ENCODE measurements at places on chromosomes 12 and 14.
A peak's percentile ranks its signal among the peaks of the same experiment; 100 is the strongest.

DNA sequence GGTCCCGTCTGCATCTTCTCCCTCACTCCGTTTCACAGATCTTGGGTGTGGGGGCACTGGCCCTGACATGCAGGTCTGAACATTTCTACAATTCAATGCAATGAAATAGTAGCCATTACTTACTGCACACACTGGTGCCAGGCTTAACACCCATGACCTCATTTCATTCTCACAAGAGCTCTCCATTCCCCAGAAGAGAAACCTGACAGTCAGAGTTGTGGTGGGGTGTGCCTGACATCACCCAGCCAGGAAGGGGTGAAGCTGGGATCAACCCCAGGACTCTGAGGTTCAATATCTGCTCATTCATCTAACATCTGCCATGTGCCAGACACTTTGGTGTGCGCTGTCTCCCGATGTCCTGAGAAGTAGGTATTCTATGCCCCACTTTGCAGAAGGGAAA lies 34.7 kb downstream of the MVK start:
- DNase-seq, result no peak

- DNase-seq, result no peak
Observed at GRCh38 chr14:33945210-33946088, 5.4 kb downstream of the EGLN3 start.

- DNase-seq, result peak; percentile 91
Observed at GRCh38 chr12:113299619-113300237, 35.2 kb downstream of the SLC8B1 start.

GRCh38 chr12:77232045-77232444 lies 166.7 kb upstream of the E2F7 start:
- peak; percentile 67 for DNase-seq

GRCh38 chr12:75781532-75782046 lies 250.0 kb downstream of the PHLDA1 start:
- DNase-seq, result peak; percentile 41

GRCh38 chr12:116881877-116882507 lies 751 bp upstream of the HRK start:
- DNase-seq, result no peak

- no peak for DNase-seq
Observed at GRCh38 chr14:104879201-104879982, 14.3 kb downstream of the CEP170B start.

- peak; percentile 54 for DNase-seq
Observed at GRCh38 chr12:64746663-64747062, 12.5 kb downstream of the GNS start.

- no peak for DNase-seq
Observed at GRCh38 chr12:823028-823698, 70.8 kb downstream of the WNK1 start.

GRCh38 chr14:35438910-35439713 lies 34.6 kb upstream of the NFKBIA start:
- peak; percentile 38 for DNase-seq

DNA sequence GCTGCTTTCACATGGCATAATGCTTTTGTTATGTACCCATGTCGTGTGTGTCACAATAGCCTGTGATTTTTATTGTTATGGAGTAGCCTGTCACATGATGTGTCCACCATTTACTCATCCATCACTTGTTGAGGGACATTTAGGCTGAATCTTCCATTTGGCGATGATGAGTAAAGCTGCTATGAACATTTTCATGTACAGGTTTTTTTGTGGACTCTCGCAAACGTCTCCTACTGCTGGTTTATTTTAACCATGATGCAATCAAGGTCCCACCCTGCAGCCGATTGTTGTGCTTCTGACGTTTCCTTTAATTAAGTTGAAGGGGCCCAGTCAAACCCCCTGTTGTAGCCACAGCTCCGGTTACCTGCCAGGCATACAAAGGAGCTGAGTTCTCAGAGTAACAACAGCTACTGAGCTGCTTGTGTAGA lies 63.2 kb downstream of the ZNF664 start:
- no peak for DNase-seq

GRCh38 chr12:93311827-93312226 lies 65.9 kb upstream of the NUDT4 start:
- DNase-seq, result peak; percentile 47

- no peak for DNase-seq
Observed at GRCh38 chr14:77605392-77605972, 11.0 kb downstream of the SPTLC2 start.

DNA sequence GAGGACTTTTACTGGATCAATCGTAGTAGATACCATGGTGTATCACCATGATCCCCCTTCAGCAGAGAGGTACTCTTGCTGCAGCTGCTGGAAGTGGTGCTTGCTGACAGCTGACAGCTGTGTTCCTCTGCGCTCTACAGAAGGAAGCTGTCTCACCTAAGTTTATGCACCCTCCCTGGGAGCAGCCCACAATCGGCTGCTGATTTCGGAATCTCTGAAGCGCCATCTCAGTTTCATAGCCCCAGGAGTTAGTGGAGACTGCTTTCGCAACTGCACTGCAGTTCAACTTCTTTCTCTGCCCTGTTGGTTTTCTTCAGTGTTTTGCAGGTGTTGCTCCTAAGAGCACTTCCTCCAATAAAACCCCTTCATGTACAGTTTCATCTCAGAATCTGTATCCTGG lies 237.9 kb downstream of the PAWR start:
- no peak for DNase-seq

- DNase-seq, result no peak
Observed at GRCh38 chr12:118269806-118270205, 102.9 kb downstream of the TAOK3 start.

DNA sequence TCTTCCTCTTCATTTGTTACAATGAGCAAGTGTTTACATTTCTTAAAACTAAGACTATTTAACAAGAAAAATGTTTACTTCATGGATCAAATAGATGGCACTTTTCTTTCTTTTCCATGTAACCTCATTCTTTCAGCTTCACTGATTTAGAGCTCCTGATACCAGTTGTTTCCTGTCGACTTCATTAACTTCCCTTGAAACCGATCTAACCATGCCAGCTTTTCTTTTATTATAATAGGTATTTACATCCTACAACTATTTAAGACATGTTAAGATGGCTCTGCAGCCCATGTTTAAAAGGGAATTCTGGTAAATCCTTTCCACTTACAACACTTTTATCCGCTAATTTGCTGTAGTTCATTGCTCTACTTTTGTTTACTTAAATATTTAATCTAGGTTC lies 107.3 kb upstream of the DCN start:
- no peak for DNase-seq

- no peak for DNase-seq
Observed at GRCh38 chr12:42828836-42829235, 239.3 kb upstream of the PRICKLE1 start.

- peak; percentile 2 for DNase-seq
Observed at GRCh38 chr14:95770777-95771176, 56.9 kb upstream of the TCL1A start.

- peak; percentile 40 for DNase-seq
Observed at GRCh38 chr12:31326736-31327659, 1.0 kb upstream of the SINHCAF start.

DNA sequence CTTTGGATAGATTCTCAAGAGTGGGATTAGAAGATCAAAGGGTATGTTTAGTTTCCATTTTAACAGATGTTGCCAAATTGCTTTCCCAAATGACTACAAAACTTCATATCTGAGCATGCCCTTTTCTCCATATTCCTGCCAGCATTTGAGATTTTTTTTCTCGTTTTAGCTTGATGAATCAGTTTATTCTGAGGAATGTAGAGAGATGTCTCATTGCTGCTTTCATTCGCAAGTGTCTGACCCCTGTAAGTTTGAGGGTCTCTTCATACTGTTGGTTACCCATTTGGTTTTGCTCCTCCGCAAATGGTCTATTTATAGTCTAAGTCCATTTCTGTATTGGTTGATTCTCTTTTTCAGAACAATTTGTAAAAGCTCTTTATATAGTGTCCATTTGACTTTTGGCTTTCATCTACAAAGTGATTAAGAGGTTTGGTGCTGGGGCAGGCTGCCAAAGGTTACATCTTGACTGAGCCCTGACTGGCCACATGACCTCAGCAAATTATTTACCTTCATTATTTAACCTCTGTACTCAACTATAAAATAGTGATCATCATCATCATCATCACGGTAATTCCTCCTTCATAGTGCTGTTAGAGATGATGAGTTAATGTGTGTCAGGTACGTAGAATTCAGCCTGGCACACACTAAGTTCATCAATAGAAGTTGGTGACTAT lies 33.6 kb downstream of the HCAR2 start:
- DNase-seq, result peak; percentile 75

- DNase-seq, result peak; percentile 67
Observed at GRCh38 chr12:108589028-108589839, 8.7 kb downstream of the TMEM119 start.

- DNase-seq, result peak; percentile 39
Observed at GRCh38 chr14:90808759-90809529, 7.3 kb downstream of the TTC7B start.

- no peak for DNase-seq
Observed at GRCh38 chr12:88093573-88093972, 48.3 kb downstream of the CEP290 start.

DNA sequence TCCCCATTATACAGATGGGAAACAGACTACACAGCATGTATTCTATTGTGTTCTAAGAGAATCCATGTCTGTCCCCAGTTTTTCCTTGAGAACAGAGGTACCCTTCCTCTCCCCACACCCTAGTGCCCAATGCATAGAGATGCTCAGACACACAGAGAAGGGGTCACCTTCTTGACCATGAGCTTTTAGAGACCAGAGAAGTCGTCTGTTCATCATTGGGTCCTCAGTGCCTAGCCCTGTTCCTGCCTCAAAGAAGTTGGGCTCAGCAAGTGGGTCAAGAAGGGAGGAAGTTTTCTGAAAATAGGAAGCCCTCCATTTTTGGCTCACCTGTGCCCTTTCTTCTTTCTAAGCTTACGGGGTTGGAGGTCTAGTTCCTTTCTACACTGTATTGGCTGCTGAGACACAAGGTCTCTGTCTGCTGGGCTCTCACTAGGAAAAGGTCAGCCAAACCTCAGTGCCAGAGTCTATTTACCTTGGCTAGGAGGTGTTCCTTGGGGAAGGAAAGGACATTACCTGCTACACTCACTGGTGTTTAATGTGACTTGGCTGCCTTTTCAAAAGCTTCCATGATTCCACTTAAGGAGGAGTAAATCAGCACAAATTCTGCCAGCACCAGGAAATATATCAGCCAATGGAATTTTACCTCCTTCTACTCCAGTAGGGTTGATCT lies 198.5 kb upstream of the PWP1 start:
- no peak for DNase-seq

GRCh38 chr12:99852666-99853065 lies 132.1 kb downstream of the ANKS1B start:
- DNase-seq, result no peak

GRCh38 chr12:49462083-49462744 lies 76.6 kb upstream of the KCNH3 start:
- peak; percentile 21 for DNase-seq

DNA sequence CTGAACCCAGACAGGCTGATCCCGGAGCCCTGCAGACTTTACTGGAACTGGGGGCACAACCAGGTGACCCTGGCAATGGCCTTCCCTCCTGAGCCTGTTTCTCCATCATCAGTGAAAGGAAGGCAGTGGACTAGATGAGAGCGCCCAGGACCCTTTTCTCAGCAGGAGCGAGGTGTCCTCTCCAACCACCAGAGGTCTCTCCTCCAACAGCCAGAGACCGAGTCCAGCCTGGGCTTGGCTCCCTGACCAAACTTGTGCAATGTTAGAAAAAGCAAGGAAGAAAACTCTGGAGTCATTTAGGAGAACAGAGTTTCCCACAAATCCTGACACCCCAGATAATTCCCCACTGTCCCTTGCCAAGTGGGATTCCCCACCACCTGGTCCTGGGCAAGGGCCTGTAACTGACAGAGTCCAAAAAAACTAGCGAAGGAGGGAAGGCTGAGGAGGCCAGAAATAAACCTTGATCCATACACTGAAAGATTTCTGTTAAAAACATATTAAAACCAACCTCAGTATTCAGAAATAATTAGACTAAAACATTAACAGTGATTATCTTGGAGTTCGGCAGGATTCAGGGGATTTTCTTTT lies 9.0 kb downstream of the RPS6KL1 start:
- DNase-seq, result peak; percentile 90

DNA sequence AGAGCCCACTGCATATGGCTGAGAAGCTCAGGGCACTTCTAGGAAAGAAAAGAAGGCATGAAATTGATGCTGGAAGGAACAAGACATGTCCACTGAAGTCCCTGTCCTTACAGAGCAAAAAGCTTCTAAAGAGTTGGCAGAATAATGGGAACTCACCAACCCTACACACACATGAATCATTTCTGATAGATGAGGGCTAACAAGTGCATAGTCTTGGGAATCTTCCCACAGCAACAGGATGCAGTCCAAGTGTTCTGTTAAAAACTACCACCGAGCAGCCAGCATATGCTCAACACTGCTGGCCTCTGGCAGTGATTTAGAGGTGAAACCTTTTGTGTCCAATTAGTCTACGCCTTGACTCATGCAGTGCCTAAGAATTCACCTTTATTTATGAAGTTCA lies 44.8 kb downstream of the RHOJ start:
- DNase-seq, result peak; percentile 26

DNA sequence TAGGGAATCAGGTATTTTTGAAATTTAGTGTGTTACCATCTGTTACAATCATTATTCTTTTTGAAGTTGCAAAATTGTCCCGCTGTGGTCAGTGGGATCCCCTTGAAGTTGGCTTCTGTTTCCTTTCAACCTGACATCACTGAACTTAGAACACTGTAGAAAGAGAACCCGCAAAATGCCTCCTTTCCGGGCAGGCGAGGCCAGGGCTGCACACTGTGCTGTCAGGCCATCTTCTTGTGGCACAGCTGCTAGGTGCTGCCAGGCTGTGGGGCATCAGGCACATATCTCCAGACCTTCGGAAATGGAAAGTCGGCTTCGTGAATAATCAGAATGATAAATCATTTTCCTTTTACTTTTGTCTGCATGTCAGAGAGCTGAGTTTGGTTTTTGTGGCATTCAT lies 103.5 kb downstream of the GLT1D1 start:
- no peak for DNase-seq

- peak; percentile 43 for DNase-seq
Observed at GRCh38 chr14:59363531-59364226, 101.5 kb downstream of the GPR135 start.

- peak; percentile 75 for DNase-seq
Observed at GRCh38 chr12:75389061-75389460, 1.8 kb upstream of the GLIPR1L2 start.

- DNase-seq, result peak; percentile 88
Observed at GRCh38 chr14:71320734-71321573, 413.7 kb downstream of the PCNX1 start.

- no peak for DNase-seq
Observed at GRCh38 chr12:127284021-127284420, 982.9 kb upstream of the TMEM132C start.

GRCh38 chr14:53495846-53496343 lies 342.8 kb upstream of the DDHD1 start:
- DNase-seq, result no peak

GRCh38 chr14:57712102-57712501 lies 153.8 kb downstream of the SLC35F4 start:
- DNase-seq, result no peak

- peak; percentile 38 for DNase-seq
Observed at GRCh38 chr14:58977366-58977765, 211.1 kb upstream of the DAAM1 start.
